ENCODE measurements at places on chromosomes 6 and 20. TPM values are rescaled to one million over a fixed set of nuclear protein-coding genes. Genes with fewer than 3 reads are reported as not detected.

The PPP1R3G gene
- 1.1 TPM for total RNA-seq

The ABRACL gene
- 33.7 TPM for total RNA-seq

The PTCRA gene
- total RNA-seq: not detected

The REM1 gene
- not detected for total RNA-seq

The SGK2 gene
- total RNA-seq: 3.1 TPM

The SH3BGRL2 gene
- total RNA-seq: 27.4 TPM

The AFG1L gene
- total RNA-seq: 13.4 TPM

The TINAG gene
- not detected for total RNA-seq

The CAGE1 gene
- total RNA-seq: 0.13 TPM

DNA sequence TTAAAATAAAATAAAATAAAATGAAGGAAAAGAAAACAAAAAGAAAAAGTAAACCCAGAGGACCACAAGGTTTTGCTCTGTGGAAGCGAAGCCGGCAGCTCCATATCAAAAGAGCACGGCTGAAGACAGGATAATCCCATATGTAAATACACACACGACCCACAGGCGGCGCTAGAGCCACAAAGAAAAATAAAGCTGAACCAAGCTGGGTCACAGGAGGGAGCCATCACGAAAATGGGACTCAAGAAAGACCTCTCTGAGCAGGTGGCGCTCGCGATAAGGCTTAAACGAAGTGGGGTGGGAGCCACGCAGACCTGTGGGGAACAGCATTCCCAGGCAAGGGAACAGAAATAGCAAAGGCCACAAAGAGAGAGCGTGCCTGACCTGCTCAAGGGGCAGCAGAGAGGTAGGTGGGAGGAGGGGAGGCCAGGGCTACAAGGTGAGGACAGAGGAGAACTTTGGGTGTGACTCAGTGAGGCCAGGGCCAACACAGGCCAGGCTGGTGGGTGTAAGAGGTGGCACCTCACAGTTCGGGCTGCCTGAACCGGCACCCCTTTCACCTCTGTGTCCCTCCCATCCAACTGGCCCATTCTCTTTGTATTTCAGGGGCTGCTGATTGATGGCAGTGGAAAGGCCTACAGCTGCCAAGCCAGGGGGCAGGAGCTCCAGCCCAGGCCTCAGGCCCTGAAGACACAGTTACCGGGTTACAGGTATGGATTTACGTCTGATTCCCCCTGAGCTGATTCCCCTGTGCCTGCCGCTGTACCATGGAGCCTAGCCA lies 26.0 kb downstream of the PTGIS start:
- peak; percentile 81 for DNase-seq

GRCh38 chr6:55443238-55444134 lies 116.2 kb downstream of the GFRAL start:
- no peak for DNase-seq

DNA sequence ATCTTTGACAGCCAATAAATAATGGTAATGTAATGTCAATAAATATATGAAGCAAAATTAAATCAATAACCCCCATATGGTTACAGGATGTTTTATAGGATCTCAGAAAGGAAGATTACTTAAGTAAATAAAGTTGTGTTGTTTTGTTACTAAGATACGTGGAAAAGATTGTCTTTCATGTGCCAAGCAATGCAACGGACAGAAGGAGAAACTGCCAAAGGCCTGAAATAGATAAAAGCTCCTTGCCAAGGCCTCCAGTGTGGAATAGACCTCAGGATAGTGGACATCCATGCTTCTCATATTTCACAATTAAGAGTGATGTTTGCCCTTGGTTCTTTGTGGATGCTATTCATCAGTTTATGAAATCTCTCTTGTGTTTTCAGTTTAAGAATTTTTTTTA lies 16.4 kb upstream of the FNDC1 start:
- no peak for DNase-seq

GRCh38 chr6:8000188-8000596 lies 64.0 kb downstream of the BLOC1S5 start:
- DNase-seq: no peak

DNA sequence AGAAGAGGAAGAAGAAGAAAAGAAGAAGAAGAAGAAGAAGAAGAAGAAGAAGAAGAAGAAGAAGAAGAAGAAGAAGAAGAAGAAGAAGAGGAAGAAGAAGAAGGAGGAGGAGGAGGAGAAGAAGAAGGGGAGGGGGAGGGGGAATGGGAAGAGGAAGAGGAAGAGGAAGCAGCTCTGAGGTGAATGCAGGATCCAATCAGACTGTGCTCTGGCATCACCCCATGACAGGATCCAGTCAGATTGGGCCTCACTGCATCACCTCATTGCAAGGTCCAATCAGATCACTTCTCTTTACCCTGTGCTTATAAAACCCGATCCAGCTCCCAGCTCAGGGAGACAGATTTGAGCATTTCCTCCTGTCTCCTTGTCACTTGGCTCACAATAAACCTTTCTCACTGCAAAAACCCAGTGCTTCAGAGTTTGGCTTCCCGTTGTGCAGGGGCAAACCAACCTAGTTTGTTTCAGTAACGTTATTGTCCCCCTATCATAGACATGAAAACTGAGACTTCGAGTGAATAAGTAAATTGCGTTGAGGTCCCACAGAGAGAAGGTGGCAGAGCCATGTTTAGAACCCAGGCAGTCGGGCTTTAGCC lies 28.6 kb upstream of the YWHAB start:
- DNase-seq: no peak

DNA sequence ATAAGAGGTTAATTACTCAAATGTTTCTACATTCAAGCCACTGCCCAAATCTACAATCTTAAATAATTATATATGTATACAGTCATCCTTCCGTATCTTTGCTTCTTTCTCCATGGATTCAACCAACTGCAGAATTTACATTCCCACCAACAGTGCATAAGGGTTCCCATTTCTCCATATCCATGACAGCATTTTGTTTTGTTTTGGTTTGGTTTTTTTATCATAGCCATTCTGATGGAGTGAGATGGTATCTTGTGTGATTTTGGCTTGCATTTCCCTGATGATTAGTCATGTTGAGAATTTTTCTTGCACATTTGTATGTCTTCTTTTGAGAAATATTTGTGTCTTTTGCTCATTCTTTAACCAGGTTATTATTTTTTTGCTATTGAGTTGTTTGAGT lies 198.5 kb downstream of the C6orf118 start:
- no peak for DNase-seq

DNA sequence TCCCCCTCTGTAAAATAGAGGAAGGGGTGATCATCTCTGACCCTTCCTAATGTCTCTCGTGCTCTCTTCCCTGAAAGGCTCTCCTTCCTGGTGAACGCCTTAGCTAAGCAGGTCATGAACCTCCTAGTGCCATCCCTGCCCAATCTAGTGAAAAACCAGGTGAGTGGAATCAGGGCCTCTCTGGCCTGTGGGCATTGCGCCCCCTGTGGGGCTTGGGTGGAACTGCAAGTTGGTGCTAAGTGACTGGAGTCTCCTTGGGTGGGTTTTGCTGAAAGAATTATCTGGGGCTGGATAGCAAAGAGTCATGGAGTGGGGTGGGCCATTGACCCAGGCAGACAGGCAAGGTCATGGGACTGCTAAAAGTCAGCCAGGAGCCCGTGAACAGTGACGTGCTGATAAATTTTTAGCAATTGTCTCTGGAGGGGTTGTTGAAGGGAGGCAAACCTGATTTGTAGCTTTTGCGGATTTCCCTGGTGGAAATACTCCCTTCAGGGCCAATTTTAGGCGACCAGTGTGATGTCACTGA lies 8.9 kb downstream of the BPIFB1 start:
- no peak for DNase-seq

DNA sequence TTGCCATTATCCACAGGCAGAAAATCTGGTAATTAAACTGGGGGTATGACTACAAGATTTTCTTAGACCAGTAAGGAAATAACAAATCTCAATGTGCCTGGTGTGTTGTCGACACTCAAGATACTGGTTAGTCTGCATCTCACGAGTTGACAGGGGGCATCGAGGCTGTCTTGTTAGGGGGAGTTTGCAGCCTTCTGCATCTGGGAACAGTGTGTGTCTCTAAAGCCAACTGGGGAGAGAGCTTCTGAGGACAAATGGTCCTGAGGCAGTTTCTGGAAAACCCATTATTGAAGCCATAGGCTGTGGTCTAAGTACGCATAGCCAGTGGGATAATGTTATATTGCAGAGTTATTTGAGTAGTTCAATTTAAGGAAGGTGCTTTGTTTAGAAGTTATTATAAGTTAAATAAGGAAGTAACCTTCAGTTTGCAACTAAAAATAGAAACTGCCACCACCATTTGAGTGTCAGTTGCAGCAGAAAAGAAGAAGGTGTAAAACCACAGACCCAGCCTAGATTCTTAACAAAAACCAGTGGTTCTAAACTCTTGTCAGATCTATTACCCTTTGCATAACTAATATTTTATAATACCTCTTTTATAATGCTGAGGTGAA lies 15.4 kb upstream of the MAPK13 start:
- DNase-seq: no peak

- DNase-seq: no peak
Measured at GRCh38 chr6:11727346-11727997, 51.1 kb downstream of the ADTRP start.

GRCh38 chr6:79077715-79078074 lies 359 bp downstream of the PHIP start:
- DNase-seq: no peak

GRCh38 chr6:88670369-88670768 lies 293.0 kb downstream of the RNGTT start:
- no peak for DNase-seq

DNA sequence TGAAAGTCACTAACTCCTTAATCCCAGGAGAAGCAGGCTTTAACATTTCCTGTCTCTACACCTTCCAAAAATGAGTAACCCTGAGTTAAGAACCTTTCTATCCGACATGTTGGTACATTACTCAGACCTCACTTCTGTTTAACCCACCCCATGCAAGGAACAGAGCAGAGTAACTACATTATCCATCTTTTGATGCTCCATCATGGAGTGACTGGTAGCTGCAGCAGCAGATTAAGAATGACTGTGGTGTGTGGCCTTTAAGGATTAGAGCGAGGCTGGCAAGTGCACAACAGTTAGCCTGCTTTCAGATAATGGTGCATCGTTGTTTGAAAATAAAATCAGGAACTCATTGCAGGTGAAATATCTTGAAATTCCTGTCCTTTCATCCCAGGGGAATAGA lies 2.0 kb downstream of the TRAF3IP2 start:
- DNase-seq: no peak

- no peak for DNase-seq
Measured at GRCh38 chr20:11919581-11919980, 1.9 kb downstream of the BTBD3 start.

GRCh38 chr6:113015249-113015648 lies 668.1 kb downstream of the RFPL4B start:
- no peak for DNase-seq

Data from PC-9 (cell line).